ENCODE measurements at places on chromosomes 11 and 22.

- DNase-seq, result no peak
These were observed 66.8 kb downstream of the DEPDC5 start for GRCh38 chr22:31820655-31821054.

DNA sequence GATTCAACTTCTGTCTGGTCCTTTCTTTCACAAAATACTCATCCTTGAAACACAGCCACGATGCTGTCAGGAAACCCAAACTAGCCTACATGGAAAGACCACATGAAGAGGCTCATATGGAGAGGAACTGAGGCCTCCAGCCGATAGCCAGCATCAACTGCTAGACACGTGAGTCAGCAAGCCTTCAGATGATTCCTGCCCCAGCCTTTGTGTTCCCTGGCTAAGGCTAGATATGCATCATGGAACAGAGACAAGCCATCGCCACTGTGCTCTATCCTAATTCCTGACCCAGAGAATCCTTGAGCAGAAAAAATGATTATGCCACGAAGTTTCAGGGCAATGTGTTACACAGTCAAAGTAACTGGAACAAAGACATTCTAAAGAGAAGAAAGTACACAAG, 75.5 kb downstream of the ENTHD1 start:
- DNase-seq, result no peak

DNA sequence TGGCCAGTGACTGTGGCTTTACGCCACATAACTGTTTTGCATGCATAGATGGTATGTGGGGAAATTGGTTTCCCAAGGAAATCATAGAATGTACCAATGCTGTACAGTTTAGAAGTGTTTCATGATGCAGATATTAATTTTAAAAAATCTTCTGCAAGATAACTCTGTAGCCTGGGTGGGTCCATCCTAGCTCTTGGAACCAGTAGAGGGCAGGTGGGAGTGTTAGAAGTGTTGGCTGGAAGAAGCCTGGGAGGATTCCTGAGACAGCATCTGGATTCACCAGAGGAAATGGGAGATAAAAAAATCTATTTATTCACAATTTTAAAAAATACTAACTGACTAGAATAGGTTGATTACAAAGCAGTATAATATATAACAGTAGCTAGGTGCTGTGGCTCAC, 139.9 kb upstream of the GRIA4 start:
- DNase-seq, result no peak

DNA sequence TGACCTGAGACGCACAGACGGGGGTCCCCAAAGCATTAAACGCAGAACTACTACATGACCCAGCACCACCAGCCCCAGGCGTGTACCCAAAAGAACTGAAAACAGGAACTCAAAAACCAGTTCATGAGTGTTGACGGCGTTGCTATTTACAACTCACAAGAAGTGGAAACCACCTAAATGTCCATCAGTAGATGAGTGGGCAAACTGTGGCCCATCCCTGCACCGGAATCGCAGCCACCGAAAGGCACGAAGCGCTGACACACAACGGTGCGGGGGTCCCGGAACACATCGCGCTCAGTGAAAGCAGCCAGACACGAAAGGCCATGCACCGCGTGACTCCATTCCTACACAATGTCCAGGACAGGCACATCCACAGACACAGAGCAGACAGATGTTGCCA, 79.2 kb downstream of the TRMU start:
- no peak for DNase-seq

DNA sequence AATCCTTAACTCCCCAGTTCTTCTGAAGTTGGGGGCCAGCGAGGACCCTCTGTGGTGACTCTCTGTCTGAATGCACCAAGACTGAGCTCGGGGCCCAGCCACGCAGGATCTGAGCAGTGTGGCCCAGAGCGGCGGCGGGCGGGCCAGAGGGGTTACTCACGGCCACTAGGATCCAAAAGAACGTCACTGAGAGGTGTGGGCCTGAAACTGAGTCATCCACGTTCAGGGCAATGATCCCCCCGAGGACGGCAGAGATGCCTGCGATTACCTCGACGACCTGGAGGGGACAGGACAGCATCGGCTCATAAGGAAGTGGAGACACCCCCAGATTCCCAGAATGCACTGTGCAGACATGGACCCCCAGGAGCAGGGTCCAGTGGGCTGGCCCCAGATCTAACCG, 11.2 kb downstream of the MLC1 start:
- DNase-seq, result no peak
